ENCODE measurements at places on chromosomes 12 and 14.

DNA sequence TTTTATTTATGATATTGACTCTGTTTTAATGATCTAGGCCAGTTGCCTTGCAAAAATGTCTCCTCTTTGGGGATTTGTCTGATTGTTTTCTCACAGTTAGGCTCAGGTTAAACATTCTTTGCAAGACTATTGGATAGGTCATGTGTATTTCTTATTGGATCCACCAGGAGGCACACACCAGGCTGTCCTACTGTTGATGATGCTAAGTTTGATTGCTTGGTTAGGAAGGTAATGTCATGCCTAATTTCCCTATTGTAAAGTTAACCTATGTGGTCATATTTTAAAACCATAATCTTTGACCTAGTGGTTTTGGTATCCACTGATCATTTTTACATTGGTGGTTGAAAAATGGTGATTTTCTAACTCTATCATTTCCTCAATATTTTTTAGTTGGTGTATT is 137.1 kb downstream of the BRMS1L start:
- no peak for DNase-seq

- DNase-seq, result no peak
These were observed 196.0 kb downstream of the GALC start for GRCh38 chr14:87797001-87797400.

GRCh38 chr12:105466231-105466900 is 135.9 kb downstream of the C12orf75 start:
- no peak for DNase-seq

DNA sequence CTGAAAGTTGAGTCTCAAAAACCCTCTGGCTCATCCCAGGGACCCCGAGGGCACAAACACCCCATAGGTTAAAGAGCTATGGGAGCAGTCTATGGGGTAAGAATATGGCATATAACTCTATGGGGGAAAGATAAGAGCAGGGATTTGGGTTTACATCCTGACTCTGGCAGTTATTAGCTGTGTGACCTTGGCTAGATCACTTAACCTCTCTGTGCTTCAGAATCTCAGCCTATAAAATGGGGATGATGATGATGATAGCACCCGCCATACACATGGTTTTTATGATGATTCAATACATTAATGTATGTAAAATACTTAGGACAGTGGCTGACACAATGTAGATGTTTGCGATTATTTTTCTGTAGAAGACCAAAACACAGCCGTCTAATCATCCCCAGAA is 26.2 kb downstream of the IRF2BPL start:
- DNase-seq, result no peak

DNA sequence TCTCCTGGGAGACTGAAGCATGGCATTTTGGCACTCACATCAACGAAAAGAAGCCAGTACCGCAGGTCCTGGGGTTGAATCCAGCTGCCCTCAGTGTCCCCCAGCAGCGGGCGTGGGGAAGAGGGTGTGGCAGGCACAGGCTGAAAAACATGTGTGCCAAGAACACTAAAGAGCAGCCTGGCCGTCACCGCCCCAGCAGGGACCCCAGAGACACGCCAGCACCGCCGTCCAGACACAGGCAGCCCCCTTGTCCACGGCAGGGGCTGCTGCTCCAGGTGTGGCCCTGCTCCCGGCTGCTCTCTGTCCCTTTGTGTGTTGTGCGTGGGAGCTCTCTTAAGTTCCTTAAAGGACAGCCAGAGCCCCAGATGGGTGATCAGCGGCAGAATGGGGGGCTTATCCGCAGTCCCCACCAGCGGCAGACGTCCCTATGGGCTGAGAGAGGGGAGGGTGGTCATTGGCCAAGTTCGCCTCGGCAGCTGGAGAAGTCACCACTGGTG is 556 bp downstream of the PHETA1 start:
- DNase-seq, result no peak

DNA sequence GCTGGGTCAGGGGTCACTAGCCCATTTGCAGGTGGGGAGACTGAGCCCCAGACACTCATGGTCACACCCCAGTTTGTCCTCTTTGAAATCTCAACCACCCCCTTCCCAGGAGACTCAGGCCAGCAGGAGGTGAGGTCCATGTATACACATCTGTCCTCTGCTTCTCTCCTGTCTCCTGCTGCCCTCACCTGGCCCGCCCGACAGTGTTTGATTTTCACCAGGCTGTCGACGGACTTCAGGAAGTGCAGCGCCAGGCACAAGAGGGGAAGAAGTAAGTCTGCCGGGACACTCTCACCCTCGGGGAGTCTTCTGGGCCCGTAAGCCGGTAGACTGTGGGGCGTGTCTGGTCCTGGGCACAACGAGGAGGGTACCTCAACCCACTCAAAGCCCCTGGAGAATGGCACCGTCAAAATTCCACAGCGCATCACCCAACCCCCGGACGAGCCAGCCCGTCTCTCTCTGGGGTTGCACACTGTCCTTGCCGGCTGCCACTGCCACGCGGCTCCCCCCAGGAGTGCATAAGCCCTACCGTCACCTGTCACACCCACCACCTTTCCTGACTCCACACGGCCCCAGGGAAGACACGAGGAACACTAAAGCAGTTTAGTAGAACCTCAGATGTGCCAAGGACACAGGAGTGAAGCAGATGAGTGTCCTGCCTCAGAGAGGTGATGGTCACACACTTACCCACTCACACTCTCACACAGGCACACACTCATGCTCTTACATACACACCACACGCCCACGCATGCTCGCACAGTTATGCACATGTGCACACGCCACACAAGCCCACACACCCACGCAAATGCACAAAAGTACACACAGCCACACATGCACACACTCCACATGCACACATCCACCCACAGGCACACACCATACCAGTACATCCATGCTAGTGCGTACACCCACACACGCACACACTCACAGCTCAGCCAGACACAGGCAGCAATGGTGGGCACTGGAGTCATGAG is 13.1 kb upstream of the SIVA1 start:
- DNase-seq, result no peak

- no peak for DNase-seq
These were observed 43.0 kb upstream of the CTDSP2 start for GRCh38 chr12:57889500-57889989.

DNA sequence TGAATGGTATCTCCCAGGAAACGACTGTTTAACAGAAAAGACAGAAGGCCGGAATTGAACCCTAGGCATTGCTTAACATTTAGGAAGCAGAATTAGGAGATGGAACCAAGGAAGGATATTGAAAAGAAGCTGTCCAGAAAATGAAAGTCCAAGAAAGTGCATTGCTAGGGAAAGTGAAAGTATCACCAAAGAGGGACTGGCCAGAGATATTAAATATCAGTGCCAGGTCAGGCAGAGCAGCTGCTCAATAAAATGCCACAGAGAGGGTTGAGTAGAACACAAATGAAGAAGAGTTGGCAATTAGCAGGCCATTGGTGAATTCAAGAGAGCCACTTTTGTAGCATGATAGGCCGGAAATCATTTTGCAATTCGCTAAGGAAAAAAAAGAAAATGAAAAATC is 101.6 kb downstream of the CFAP54 start:
- DNase-seq, result no peak

DNA sequence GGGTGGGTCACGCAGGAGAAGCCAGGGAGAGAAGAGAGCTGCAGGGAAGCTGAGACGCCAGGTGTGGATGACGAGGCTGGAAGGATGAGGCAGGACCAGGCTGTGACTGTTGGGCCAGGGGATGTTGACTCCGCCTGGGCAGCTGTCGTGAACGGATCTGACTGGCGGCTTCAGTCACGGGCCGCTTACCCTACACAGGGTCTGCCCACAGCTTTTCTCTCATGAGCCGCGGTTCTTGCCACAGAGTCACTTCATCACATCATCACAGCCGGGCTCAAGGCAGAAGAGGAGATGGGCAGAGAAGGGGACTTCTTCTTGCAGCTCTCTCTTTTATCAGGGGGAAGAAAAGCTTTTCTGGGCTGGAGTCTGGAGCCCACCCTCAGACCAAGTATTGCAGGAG is 7.7 kb downstream of the CLBA1 start:
- no peak for DNase-seq

Data from cortex of kidney (tissue), 1 donor.